Smooth muscle cell of bladder (primary cell): ENCODE measurements at places on chromosomes 16 and 17. TPM values are rescaled to one million over a fixed set of nuclear protein-coding genes. Genes with fewer than 3 reads are reported as not detected.

Gene FN3KRP
- 10.7 and 13.4 TPM in 2 replicates for total RNA-seq

Gene CDRT4
- 1.8 and 2.1 TPM in 2 replicates for total RNA-seq

Gene LRRC37A
- 0.46 and 0.85 TPM in 2 replicates for total RNA-seq

Gene SLC38A7
- total RNA-seq, result 26.6 and 38.3 TPM in 2 replicates

Gene OR2C1
- total RNA-seq, result 0.09 and 0.14 TPM in 2 replicates

Gene PRR29
- total RNA-seq, result 0.28 and 0.57 TPM in 2 replicates

Gene TMEM114
- not detected in 2 replicates for total RNA-seq

Gene KRTAP4-3
- total RNA-seq, result not detected in 2 replicates

Gene PLLP
- not detected in 2 replicates for total RNA-seq

Gene MSLN
- not detected in 2 replicates for total RNA-seq

Gene C16orf46
- 0.14 and 0.37 TPM in 2 replicates for total RNA-seq

Gene TBC1D28
- not detected in 2 replicates for total RNA-seq

Gene SLC16A6
- 0.18 and 1.00 TPM in 2 replicates for total RNA-seq

Gene MPP2
- total RNA-seq, result 2.0 and 3.0 TPM in 2 replicates

Gene AGRP
- total RNA-seq, result not detected in 2 replicates

Gene CCDC200
- total RNA-seq, result not detected in 2 replicates

Gene ZFP3
- 1.0 and 1.3 TPM in 2 replicates for total RNA-seq

Gene PPY
- not detected in 2 replicates for total RNA-seq

Gene ADAM11
- total RNA-seq, result 0.14 and 0.18 TPM in 2 replicates

Gene ALOX15
- not detected in 2 replicates for total RNA-seq

Gene LRRC75A
- 0.71 and 0.83 TPM in 2 replicates for total RNA-seq

Gene MAFG
- 13.7 and 17.0 TPM in 2 replicates for total RNA-seq

Gene SPNS3
- under 0.01 and 0.09 TPM in 2 replicates for total RNA-seq

Gene HOXB7
- total RNA-seq, result not detected in 2 replicates

Gene CORO1A
- total RNA-seq, result 0.46 and 0.71 TPM in 2 replicates

Gene PRM1
- not detected in 2 replicates for total RNA-seq
